ENCODE measurements at places on chromosomes 7 and 10. TPM values are rescaled to one million over a fixed set of nuclear protein-coding genes. Genes with fewer than 3 reads are reported as not detected.

DNA sequence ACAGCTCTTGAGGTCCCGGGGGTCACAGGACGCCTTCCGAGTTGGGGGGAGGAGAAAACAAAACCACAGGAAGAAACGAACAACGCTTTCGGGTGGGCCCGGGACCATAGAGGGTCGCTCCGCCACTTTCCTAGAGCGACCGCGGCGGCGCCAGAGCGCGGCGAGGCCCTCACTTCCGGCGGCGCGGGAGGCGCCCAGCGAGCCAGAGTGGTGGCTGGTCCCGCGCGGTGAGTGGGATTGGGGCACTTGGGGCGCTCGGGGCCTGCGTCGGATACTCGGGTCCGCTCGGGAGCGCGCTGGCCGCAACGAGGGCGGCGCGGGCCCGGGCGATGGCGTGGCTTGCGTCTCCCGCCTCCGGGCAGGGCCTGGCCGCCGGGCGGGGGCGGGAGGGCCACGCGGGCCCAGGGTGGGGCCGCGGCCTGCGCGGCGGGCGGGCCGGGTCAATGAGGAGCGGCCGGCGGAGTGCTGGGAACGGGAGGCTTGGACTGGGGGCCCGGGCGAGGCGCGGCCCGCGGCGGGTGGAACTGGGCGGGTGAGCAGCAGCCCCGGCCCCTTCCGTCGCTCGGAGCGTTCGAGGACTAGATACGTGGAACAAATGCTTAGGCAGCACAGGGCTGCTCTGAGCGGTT, at the start of gene ZNF22:
ZNF22 (plus strand) TSS at position 172 of the 629 bp plus-strand sequence. CDS start 2,446 bp downstream, outside the sequence.
- peak; percentile 80 for DNase-seq

DNA sequence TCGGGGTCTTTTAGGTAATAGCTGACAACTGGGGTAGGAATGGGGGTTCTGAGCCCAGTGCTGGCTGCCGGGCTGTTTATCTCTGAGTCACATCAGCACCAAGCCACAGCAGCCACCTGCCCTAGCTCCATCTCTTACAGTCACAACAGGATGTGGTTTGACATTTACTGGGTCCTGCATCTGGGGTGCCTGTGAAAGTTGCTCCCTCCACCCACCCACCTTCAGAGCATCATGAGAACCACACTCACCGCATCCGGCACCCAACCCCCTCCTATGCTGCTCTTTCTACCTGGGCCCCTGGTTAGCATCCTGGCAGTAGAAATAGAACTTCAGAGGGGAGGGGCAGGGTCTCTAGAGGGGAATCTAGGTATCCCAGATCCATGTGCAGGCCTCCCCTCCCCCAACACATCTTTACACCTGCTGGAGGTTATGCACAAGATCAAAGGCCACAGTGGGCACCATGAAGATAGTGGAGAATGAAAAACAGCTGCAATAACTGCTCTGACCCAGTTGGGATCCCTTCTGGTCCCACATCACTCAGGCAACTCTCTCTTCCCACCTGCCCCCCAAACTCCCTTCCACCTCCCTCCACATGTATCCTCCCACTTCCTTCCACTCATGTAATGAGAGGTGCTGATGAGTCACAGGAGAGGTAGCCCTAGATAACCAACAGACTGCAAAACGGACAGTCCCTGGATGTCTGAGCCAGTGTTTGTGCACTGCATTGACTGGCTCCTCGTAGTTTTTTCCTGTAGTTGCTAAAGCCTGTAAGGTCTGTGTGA, 38.2 kb downstream of the PRSS2 start:
- peak; percentile 95 for DNase-seq

The CYP3A5 gene
- not detected for total RNA-seq

The ACSM6 gene
- total RNA-seq: not detected

DNA sequence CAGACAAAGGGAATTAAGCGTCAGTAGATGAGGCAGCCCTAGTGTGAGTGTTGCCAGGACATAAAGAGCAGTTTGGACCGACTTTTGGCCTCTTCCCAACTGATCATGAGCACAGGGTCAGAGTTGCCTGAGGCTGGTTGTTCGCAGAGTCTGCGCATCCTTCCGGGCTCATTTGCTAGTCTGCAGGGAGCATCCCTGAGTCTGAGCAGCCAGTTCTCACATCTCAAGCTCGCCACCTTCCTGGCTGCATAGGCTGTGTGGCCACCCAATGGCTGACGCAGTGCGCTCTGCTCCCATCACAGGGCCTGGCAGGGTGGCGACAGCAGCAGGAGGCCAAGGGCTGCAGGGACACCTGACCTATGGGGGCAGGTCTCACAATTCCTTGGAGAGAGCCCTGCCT, 5.0 kb downstream of the GAD2 start:
- no peak for DNase-seq

The PILRB gene
- 48.4 TPM for total RNA-seq

DNA sequence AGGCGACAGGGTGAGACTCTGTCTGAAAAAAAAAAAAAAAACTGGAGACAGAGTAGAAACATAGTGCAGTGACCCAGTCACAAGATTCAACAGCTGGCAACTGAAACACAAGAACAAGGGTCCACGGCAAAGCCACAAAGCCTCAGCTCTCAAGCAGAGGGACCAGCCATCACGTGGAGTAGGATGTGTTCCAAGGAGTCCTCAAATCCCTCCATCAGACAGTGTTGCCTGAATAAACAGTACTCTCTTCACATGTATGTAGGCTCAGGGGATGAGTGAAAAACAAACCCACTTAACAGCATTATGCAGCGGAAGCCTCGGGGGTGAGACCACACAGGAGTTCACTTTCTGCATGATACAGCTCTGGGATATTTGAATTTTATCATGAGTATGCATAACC, 62.0 kb downstream of the SLIT1 start:
- DNase-seq: no peak

The TUBAL3 gene
- not detected for total RNA-seq

GRCh38 chr7:1197997-1198625, 34.6 kb upstream of the UNCX start:
- no peak for DNase-seq

DNA sequence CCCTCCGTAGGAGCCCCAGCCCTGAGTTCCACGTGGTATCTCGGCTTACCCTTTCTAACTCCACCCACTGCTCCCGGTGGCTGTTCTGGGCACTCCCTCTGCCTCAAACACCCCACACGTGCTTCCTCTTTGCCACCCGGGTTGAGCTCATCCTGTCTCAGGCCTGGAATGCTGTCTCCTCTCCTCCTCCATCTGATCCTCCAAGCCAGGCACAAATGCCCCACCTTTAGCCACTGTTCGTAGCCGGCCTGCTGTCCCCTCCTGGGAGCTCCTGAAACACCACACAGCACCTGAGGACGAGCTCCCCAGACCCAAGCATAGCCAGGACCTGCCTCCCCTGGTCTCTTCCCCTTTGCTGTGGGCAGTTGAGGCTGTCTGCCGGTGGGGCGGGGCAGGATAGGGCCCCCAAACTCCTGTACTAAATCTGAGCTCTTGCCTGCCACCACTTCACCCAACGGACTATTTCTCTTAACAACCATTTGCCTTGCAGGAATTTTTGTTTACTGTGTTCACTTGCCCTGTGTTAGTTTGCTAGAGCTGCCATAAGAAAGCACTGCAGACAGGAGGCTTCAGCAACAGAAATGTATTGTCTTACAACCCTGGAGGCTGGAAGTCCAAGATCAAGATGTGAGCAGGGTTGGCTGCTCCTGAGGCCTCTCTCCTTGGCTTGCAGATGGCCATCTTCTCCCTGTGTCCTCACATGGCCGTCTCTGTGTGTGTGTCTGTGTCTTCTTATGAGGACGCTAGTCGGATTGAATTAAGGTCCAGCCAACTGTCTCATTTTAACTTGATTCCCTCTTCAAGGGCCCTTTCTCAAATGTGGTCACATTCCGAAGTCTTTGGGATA, 58.3 kb upstream of the SHH start:
- DNase-seq: peak; percentile 51

- DNase-seq: no peak
These were observed 24.5 kb downstream of the FOXK1 start for GRCh38 chr7:4706384-4707216.
